ENCODE measurements at places on chromosomes 2 and 18.

GRCh38 chr18:65919663-65920062, 168.9 kb downstream of the CDH7 start:
- no peak for DNase-seq

DNA sequence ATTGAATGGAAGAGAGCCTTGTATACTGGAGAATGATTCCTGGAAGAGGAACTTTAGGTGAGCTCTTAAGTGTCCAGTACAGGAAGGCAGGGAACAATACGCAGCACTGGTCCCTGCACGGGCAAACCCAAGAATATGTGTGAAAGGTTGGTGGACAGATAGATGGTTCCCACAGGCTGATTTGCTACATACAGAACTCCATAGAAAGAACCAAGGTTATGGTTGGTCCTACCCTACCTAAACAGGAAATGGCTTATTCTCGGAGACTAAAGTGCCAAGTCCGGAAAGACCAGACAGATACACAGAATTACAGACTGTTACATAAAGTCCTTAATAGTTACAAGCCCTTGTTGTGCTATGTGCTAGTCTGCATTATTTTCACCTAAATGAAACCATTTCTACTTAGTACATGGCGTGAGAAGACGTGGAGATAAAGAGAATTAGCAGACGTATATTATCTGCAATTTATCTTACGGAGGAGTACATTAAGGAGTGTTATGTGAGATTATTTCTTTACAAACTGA, 1.2 kb downstream of the REV1 start:
- no peak for DNase-seq

GRCh38 chr2:240571314-240571973, 3.2 kb downstream of the RNPEPL1 start:
- DNase-seq: no peak

DNA sequence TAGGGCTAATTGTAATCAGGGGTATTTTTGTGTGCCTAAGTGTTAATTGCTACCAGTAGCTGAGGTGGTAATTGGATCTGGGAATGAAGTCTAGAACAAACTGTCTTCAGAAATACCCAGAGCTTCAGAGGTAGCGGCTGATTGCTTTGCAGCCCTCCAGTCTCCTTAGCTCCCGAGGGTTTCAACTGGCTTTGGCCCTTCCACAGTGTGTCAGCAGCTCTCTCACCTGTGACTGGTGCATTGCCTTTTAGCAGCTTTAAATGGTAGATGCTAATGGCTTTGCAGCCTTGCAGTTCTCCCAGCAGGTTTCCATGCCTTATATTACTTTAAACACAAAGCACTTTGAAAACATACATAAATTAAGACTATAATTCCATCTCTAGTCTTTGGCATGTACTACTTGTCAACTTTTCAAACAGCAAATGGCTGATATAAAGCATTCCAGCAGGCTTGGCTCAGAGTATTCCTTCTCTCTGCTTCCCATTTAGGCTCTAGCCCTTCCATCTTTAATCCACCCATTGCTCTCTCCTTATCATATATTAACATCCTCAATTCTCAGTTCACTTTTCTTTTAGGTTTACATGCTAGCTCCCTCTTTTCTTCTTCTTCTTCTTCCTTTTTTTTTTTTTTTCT, 156.4 kb upstream of the GALNT13 start:
- no peak for DNase-seq

DNA sequence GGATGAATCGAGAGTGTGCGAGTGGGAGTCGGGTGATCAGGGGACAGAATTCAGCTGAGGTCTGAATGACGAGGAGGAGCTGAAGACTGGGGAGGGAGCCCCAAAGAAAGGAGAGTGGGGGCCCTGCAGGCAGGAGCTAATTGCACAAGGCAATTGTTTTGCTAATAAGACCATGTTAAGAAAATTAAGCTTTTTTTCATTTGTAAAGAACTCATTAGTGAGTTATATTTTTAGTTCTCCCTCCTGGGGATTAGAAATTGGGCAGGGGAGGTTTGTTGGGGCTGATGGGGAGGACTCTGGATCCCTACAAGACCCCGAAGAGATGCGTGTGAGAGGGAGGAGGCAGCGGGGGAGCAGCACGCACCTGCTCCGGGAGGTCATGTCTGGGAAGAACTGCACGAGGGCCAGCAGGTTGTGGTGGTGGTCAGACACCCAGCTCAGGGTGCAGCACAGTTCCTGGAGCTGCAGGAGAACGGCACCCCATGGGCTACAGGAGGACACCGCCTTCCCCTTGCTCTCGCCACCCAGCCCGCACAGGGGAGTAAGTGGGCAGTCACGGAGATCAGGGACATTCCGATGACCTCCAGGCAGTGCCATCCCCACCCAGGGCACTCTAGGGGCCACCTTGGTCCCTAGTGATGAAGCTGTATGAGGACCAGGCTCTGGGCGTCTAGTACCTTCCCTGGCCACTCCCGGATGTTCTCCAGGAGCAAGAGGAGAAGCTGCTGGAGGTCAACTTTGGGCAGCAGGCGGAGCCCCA, 51.1 kb upstream of the SEMA4C start:
- DNase-seq: no peak
